ENCODE measurements at places on chromosomes 3 and 15.

- DNase-seq = no peak
These were observed 12.8 kb downstream of the RBPMS2 start for GRCh38 chr15:64762546-64762945.

DNA sequence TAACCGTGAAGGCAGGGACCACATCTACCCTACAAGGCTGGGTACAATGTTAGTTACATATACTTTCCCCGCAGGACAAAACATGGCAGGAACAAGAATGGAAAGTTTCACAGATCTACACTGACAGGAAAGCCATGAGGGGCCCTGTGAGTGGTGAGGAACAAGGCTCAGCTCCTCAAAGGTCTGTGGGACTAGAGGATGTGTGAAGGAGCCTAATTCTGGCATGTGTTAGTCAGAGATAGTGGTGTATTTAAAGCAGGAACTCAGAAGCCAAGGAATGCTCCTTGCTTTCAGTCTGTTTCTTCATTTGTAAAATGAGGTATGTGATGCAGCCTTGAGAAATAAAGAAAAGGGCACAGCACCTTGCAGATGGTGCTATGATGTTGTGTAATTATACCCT is 25.1 kb downstream of the ETV5 start:
- DNase-seq = no peak

- no peak for DNase-seq
These were observed 9.9 kb downstream of the FAM3D start for GRCh38 chr3:58656631-58657030.

DNA sequence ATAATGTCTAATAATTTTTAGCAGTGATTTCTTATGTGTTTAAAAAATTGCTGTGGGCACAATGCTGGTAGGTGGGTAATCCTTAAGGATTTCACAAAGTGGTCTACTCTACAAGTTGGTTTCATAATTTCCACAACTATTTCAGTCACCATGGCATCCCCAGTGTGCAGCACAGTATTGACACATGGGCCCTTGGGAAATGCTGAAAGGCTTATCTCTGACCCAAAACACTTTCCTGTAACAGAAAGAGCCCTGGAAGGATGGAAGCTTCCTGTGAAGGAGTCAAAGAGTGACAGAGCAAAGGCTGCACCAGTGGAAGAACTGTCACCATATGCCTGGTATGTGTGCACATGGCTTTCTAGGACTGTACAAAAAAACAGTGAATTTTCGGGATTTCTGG is 153.7 kb downstream of the ANO10 start:
- no peak for DNase-seq

GRCh38 chr15:70096215-70097062 is 1.3 kb downstream of the TLE3 start:
- DNase-seq = peak; percentile 57

DNA sequence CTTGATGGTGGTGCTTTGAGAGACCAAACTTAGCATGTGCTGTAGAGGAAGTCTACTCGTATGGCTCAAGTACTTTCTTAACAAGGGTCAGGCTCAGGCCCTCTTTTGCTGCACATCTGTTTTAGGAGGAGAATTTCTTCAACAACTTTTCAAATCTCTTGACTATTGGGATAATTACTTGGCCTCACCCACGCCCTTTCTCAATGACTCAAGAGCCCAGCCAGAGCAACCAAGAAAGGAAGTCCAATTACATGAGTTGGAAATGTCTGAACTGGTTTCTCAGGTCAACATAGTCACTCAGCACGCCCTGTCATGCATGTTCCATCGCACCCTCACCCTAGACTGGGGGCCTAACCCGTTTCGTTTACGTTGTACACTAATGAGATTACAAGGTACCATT is 44.8 kb upstream of the UMPS start:
- DNase-seq = no peak

GRCh38 chr15:99427210-99427609 is 138.6 kb upstream of the MEF2A start:
- no peak for DNase-seq

DNA sequence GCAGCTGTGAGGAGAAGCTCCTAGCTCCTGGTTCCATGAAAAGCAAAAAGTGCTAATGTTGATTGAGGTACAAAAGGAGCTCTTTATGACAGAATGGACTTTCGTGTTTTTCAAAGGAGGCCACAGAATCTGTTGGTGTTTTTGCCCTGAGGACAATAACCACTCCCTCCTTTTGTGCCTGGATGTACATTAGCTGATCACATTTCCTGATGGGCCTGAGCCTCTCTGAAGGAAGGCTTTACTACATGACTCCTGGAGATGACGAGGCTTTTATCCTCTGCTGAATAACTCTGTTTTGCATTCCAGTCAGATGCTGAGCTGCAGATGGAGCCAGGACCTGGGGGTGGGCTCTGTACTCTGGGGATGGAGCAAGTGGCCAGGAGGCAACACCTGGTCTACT is 301.9 kb downstream of the CACNA2D3 start:
- DNase-seq = no peak

DNA sequence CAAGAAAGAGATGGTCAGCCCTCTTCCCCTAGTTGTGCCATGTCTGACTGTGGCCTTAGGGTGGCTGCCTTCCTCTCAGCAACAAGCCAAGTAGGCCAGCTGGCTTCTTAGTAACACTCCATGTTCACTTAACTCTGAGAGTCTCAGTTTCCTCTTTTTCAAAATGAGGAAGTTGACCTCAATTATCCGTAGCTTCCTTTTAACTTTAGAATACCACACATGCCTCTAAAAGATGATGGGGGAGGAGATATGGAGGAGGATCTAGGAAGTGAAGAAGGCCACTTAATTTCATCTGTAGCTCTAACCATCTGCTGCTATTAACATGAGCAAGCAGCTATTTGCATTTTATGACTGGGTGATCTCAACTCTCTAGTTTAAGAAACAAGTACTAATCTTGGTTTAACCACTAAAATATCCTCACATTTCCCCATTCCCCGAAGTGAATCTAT is 32.9 kb downstream of the CD200R1L start:
- no peak for DNase-seq

DNA sequence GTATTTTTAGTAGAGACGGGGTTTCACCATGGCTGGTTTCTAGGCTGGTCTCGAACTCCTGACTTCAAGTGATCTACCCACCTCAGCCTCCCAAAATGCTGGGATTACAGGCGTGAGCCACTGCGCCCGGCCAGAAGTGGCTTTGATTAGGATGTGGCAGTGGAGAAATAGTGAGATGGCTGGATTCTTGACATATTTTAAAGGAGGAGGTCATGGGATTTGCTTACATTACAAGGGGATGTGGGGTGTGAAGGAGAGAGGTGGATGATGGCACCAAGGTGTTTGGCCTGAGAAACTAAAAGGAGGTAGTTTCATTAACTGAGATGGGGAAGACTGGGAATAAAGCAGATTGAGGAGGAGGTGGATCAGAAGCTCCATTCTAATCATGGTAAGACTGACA is 15.0 kb upstream of the LTF start:
- no peak for DNase-seq

GRCh38 chr3:45894015-45894414 is 7.7 kb downstream of the CCR9 start:
- DNase-seq = no peak

DNA sequence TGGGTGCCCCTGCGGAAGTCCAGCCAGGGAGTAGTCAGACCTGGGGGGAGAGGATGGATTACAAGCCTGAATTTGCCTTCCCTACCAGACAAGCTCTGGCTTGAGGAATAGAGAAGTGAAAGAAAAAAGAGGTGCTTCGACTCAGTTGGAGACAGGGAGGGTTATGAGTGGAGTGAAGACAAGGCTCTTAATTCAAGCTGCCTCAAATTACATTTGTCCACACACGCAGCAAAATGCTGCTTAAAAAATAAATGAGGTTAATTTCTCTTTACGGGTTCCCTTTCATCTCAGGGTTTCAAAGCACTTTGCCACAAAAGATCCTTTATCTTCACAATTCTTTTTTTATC is 49.0 kb upstream of the SLC4A7 start:
- DNase-seq = no peak
